ENCODE measurements at places on chromosomes 13 and 19.

- peak; percentile 4 for DNase-seq
These were observed 146.2 kb downstream of the ABCC4 start for GRCh38 chr13:95155093-95155492.

DNA sequence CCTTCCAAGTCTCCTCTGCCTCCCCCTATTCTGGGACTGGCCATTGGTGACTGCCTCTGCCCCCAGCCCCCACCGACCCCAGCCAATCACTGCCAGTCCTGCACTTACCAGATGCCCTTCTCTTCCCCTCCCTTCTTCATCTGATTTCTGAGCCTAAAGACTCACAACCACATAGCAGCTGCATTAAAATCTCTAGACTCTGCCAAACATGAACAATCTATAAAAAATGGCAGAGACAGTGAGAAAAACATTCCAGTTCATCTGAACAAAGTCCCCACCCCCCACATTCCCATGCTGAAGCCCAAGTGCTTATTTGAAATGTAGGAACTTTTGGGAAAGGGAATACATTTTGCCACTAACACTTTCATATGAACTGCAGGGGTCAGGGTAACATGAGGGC, 60.8 kb downstream of the KCTD12 start:
- DNase-seq: peak; percentile 80

DNA sequence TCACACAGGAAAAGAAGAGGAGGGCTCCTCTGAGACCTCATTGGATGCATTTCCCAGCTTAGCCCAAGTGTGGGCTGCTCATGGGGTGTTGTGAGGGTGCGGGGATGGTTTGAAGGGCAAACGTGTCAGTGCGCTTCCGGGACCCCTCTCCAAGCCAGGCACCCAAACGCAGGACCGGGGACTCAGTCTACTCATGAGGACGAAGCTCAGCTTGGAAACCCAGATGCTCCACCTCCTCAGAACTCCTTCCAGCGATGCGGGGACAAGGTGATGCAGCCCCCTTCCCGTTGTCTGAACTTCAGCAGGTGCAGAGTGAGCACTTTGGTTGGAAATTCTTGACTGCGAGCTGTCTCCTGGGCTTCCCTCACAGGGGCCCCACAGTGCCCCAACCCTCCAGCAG, 33.1 kb upstream of the MTIF3 start:
- DNase-seq: no peak

- DNase-seq: no peak
These were observed 367.9 kb downstream of the LIG4 start for GRCh38 chr13:107847406-107847805.

DNA sequence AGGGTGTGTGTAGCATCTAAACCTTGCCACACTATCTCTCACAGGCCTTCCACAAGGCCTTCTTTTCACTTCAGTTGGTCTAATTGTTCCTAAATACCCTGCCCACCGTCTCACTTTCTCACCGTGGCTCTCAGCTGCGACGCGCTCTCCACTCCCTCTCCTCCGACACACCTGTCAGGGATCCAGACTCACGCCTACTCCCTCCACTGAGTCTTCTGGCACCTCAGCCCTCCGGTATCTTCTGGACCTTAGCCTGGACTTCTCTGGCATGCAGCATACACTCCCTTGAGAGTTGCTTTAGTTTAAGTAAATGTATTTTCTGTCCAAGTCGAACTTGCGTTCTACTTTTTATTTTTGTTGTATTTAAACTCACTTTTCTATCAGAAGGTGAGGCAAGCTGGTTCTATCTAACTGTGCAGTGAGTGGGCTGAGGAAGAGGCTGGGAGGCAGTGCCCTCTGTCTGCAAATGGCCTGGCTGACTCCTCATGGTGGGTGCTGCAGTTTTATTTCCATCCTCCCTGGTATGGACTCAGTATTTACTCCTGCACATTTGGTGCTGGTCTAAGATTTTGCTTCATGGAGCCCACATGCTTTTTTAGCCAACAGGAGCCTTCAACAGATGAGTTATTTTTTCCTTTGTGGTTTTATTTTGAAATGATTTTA, 28.5 kb upstream of the ARGLU1 start:
- no peak for DNase-seq

- no peak for DNase-seq
These were observed 106.5 kb downstream of the ATP11A start for GRCh38 chr13:112796190-112796915.

DNA sequence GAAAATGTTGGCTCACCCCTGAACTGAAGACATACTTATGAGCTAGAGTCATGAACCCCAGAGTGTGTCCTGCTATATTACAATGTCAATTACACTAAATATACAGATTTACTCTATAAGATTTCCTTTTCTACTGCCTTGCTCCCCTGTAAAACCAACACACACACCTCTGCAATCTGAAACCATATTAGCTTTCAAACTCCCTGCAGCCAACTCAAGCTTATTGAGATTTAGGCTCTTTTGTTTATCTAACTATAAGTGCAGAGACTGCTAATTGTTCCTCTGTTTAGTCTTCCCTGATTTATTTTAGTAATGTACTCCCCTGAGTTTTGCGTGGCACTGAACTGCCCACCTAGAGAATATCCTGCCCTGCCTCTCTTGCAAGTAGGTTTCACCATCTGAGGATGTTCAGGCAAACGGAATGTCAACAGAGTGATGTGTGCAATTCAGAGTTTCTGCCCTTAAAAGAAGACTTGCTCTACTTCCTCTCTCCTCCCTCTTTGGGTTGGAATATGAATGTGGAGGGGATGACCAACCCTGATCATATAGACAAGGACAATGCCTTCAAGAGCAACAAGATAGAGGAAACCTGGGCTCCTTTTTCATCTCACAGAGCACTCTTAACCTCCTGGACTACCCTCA, 22.3 kb downstream of the FAM216B start:
- DNase-seq: peak; percentile 68

- no peak for DNase-seq
These were observed 12.4 kb downstream of the PDE4A start for GRCh38 chr19:10432736-10433130.

GRCh38 chr13:109782066-109782822, 4.1 kb downstream of the IRS2 start:
- DNase-seq: no peak

DNA sequence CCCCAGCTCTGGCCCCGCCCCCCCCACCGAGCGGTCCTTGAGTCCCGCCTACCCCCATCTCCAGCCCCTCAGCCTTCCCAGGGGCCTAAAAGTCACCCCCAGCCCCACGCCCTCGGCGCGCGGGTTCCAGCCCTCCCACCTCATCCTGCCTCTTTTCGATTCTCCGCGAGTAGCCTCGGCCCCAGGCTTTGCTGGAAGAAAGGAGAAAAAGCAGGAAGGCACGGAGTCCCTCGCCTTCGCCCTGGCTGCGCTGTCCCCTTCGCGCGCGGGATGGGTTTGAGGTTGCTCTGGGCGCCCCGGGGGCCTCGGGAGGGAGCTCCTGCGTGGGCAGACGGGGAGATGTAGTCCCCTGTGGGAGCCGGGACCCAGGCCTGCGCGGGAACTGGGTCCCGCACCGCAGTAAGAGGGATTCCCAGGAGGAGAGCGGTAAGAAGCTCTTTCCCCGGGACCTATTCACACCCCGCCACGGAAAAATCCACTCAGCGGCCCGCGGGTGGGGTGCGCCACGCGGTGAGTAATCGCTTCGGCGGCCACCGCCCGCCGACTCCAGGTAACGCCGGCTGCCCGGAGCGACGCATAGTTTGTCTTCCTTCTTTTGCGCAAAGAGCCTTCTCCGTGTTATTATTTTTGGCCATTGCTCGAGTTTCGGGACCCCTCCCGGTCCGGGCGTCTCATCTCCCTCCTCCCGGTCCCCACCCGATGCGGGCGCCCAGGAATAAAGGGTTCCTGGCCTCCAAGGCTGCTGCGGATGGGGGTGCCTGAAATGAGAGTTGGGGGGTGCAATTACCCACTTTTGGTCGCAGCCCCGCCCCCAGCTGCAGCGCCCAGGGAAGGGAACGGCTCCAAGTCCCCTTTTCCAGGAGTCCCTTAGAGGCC, 865 bp upstream of the CRLF1 start:
- DNase-seq: no peak

GRCh38 chr13:110529522-110530311, 31.8 kb downstream of the RAB20 start:
- DNase-seq: no peak

DNA sequence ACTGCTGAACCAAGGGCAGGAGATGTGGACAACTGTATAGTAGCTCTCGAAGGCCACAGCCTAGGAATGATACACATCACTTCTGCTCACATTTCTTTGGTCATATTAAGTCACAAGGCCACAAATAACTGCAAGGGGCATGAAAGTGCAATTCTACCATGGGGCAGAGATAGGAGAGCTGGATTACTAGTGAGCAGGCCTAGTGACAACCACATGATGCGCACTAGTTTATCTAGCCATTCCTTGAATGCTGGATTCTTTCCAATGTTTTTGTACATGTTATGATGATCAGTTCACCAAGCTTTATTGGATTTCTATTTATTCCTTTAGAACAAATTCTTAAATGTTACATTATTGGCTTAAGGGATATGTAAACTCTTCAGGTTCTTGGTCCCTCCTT, 100.7 kb downstream of the MIPEP start:
- DNase-seq: no peak

DNA sequence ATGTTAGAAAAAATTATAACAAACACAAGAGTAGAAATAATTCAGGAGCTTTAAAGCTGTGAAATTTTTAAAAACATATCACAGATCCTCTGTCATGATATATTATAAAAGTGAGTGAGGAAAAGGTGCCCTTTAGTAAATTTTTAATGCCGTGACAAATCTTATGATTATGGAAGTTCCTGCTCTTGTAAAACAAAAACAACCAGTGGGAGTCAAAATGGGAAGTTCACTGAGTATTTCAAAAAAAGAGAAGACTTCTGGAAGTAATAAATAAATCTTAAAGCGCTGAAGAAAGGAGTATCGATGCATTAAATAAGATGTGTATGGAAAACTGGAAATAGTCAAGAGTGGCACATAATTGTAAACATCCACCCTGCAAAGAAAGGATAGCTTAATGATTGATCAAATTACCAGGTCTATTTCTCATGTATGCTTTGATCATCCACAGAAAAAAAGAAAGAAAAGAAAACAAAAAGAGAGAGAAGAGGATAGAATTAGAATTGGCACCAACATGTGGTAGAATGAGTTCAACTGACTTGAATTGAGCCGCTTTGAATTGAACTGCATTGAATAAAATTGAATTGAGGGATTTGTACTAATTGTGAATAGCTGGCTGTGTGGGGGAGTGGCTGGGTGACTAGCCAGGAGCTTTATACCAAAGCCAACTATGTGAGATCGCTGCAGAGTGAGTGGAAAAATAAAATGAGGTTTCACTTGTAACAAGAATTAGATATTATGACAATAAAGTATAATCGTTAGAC, 647.6 kb upstream of the SPRY2 start:
- no peak for DNase-seq

GRCh38 chr19:39843919-39844793, 2.0 kb downstream of the FBL start:
- DNase-seq: peak; percentile 59

DNA sequence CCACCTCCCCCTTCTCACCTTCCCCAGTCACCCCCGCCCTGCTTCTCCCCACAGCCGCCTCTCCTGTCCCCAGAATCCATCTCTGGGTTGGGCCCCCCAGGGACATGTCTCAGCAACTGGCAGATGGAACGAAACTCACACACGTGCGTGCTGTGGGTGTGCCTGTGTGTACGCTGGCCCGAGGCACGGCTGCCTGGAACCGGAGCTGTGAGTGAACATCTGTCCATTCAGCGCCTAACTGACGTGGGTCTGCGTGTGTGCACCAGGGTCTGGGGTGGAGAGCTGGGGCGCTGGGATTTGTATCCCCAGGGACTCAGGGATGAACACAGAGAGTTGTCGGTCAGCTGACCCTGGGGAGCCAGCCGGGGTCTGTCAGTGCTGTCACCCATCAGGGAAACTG, 752 bp upstream of the HAS1 start:
- no peak for DNase-seq

DNA sequence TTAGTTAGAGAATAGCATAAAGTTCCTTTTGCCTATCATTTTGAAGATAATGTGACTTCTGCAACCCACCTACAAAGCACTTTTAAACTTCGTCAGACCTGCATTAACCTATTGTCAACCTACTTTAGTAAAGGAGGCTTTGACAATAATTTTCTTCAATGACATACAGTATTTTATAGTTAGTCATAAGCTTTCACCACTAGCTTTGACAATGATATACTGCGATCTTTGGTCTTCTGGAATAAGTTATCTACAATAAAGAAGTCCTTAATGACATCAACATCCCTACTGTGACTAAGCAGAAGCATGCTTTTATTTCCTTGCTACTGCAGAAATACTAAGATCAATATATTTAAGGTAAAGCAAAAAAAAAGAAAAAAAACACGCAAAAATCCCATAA, 9.5 kb downstream of the PCDH17 start:
- DNase-seq: no peak

DNA sequence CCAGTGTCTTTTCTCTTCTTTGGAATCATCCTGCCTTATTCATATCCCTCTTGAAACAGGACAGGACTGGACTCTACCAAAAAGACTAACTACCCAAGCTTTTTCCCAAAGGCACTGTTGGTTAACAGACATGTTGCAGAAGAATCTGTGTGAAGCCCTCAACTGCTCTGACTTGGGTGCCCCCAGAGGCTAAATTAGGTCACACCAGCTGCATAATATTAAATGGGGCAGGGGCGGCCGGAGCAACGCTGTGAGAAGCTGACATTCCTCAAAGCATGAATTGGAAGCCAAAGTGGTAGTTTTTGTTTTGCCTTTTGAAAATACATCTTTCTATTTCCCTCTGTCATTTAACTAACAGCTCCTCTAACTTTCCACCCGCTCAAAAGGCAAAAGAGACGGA, 185.9 kb downstream of the LHFPL6 start:
- peak; percentile 42 for DNase-seq

GRCh38 chr13:33281951-33282595, 3.5 kb downstream of the STARD13 start:
- DNase-seq: peak; percentile 91

GRCh38 chr13:46995874-46996273, 99.0 kb upstream of the HTR2A start:
- DNase-seq: no peak

- DNase-seq: no peak
These were observed 295.2 kb downstream of the DCLK1 start for GRCh38 chr13:35835989-35836388.

DNA sequence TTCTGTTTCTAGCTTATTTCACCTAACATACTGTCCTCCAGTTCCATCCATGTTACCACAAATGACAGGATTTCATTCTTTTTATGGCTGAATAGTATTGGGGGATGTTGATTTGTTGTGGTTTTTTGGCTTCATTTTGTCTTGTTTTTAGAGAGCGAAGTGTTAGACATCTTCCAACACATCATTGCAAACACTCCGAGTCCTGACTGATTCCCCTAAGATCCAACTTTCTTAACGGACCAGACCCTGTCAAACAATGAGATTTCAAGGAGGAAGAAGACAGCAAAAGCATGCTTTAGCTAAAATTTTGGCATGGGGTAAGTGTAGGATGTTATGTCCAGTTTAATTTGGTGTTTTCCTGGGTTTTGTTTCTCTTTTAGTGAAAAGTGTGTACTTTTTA, 3.8 kb upstream of the CASP14 start:
- no peak for DNase-seq
